ENCODE measurements at places on chromosomes 2 and 18.
A peak's percentile ranks its signal among the peaks of the same experiment; 100 is the strongest.

DNA sequence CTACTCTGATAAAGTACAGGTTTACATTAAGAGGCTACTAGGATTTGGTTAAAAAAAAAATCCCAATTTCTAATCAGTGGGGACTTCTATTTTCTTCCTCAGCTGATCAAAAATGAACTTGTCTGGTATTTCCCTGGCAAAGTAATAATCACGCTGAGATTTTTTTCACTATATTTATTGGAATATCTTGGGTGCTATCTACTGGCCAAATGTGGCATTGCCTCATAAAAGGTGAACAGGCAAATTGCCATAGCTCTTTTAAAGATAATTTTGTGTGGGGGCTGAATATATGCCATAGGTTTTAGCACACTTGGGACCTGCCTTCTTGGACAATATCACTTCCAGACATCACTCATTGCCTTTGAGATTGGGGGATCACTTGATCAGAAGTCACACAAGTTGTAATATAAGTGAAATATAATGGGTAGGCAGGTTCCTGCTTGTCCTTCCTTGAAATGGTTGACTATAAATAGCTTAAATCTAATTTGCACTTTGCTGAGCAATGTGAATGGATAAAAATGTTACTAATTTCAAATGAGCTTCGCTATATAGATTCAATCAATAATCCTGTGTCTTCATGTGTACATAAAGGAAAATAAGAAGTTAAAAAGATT, 7.0 kb upstream of the NXPH2 start:
- DNase-seq, result peak; percentile 15

GRCh38 chr18:49756671-49757362, 56.5 kb downstream of the ACAA2 start:
- no peak for DNase-seq

DNA sequence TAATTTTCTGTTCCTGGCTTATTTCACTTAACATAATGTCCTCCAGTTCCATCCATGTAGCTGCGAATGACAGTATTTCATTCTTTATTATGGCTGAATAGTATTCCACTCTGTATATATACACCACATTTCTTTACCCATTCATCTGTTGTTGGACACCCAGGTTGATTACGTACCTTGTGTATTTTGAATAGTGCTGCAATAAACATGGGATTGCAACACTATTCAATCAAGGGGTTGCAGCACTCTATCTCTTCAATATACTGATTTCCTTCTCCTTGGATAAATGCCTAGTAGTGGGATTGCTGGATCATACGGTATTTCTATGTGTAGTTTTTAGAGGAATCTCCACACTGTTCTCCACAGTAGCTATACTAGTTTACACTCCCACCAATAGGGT, 61.3 kb downstream of the THADA start:
- DNase-seq, result no peak

GRCh38 chr2:231717281-231718171, 9.2 kb downstream of the PTMA start:
- DNase-seq, result no peak

GRCh38 chr2:127984551-127984950, 43.3 kb downstream of the SAP130 start:
- no peak for DNase-seq

- DNase-seq, result no peak
Measured at GRCh38 chr2:56369316-56369715, 185.5 kb downstream of the CCDC85A start.

DNA sequence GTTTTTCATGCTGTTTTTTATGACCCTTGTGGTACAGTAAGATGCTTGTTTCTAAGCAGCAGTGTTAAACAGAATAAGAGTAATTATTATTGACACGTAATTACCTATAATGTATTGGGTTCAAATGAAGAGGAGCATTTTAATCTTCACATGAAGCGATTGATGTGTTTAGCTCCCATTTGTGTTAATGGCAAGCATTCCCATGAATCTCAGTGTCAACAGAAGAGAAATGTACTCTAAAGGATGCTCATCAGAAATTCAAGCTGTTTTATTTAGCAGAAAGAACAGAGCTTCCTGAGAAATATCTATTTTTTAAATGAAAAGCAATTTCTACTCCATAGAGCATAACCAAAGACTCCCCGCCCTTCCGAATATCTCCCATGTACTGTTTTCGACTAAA, 341.3 kb upstream of the LINC00305 start:
- DNase-seq, result no peak

DNA sequence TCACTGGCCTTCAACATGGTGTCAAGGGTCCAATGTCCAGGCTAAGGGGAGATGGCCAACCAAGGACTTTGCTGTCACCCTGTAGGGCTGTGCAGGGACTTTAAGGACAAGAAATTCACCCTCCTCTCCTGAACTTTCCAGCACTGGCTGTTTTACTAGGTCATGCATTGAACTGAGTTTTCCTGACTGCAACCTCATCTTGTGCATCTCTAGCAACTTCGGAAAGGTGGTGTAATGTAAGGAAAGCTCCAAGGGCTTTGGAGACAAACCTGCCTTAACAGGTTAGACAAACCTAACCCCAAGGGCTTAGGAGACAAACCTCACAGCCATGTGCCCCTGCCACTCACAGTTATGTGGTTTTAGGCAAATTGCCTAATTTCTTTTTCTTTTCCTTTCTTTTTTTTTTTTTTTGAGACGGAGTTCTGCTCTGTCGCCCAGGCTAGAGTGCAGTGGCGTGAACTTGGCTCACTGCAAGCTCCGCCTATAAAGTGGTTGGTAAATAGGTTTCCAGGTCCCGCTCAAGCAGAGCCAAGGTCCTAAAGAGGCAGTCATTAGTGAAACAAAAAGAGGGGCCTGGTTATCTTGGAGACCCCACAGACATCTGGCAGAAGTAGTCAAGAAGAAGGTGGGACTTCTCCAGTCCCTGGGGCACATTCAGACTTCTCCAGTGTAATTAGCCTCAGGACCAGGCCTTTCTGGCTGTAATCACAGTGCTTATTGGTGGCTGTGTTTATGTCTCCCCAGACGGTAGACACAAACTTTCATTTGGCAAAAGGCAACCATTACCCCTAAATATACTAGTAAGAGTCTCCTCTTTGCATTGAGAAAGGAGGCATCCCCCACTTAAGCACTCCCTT, 37.6 kb upstream of the PMAIP1 start:
- DNase-seq, result peak; percentile 11

DNA sequence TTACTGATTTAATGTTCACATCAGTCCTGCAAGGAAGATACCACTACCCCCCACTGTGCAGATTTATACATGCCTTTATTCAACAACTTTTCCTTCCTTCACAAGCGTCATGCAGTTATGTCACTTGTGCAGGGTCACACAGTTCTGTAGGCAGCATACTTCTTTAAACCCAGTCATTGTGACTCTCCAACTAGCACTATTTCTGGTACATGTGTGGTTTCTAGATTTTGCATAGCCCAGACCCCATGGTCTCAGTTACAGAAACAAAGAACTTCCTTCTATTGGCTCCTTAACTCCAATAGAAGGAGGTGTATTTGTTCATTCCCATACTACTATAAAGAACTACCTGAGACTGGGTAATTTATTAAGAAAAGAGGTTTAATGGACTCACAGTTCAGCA, 333.1 kb downstream of the ZNF516 start:
- DNase-seq, result no peak

DNA sequence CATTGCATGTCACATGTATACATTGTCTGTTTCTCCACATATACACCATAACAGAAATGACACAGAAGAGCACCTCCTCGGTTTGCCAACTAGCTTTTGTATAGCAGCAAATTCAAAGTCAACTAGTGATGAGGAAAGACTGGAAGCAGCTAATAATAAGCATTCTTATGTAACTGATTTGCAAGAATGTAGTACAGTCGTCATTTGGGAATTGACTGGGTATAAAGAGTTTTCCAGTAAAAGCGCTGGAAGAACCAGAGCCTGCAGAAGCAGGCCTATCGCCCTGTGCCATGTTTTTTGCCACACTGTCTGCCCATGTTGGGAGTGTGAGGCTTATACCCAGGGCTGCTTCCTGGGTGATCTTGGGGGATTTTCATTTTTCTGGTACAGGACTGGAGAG, 310.6 kb downstream of the GBX2 start:
- DNase-seq, result no peak

DNA sequence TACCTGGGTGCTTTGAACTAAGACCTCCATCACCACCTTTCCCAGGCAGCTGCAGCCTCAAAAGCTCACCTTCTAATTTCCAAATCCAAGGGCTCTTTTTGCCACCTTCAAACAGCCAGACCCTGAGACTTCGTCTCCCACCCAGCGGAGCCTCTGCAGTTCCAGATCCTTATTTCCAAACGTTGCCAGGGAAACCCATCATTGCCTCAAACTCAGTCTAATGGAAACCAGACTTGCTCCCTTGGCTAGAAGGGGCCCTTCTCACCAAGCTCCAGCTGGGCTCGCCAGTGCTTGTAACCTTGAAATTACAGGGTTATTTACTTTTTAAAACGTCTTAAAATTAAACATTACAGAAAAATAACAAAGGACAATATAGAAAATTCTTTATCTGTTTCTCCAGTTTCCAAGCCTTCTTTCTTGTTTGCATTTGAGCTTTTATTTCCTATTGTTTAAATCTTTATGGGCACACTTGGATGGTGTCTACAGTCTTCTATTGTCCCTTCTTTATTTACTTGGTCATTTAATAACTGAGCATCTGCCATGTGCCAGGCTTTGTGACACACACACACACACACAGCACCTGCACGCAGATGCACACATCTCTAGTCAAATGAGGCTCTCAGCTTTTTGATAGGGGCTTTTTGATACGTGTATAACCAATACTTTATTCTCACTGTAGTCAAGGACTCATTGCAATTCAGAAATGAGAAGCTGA, 36.1 kb downstream of the TRPM8 start:
- DNase-seq, result no peak

- DNase-seq, result peak; percentile 27
Measured at GRCh38 chr2:137888845-137889244, 75.4 kb upstream of the HNMT start.

- no peak for DNase-seq
Measured at GRCh38 chr2:86056590-86057331, 48.9 kb downstream of the POLR1A start.

- DNase-seq, result no peak
Measured at GRCh38 chr2:241607162-241607885, 29.6 kb downstream of the THAP4 start.

- DNase-seq, result no peak
Measured at GRCh38 chr2:84247532-84247931, 211.5 kb downstream of the SUCLG1 start.

GRCh38 chr2:241857041-241857541, 1.6 kb downstream of the PDCD1 start:
- no peak for DNase-seq

DNA sequence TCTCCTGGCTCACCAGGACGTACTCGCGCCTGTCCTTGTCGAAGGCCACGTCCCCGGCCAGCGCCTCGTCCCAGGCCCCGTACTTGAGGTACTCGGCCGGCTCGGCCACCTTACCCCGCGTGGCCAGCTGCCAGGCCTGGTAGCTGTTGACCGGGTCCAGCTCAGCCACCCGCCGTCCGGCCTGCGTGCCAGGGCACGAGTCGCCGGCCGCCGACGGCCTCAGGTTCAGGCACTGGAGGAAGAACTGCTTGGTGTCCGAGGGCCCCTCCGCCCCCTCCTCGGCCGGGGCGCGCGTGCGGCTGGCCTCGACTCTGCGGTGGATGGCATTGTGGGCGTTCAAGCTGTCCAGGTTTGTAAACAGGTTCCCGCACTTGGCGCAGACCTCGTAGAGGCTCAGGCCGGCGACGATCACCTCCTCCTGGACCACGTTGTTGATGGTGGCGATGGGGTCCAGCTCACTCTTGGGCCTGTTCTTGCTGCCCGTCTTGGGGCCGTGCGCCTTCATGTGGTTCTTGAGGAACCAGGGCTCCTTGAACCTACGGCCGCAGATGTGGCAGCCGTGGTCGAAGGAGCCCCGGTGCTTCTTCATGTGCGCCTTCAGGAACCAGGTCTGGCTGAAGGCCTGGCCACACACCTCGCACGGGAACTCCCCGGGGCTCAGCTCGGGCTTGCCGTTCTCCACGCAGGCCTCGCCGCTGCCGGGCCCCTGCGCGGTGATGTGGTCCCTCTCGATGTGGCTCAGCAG, 53.2 kb downstream of the ZNF516 start:
- no peak for DNase-seq

DNA sequence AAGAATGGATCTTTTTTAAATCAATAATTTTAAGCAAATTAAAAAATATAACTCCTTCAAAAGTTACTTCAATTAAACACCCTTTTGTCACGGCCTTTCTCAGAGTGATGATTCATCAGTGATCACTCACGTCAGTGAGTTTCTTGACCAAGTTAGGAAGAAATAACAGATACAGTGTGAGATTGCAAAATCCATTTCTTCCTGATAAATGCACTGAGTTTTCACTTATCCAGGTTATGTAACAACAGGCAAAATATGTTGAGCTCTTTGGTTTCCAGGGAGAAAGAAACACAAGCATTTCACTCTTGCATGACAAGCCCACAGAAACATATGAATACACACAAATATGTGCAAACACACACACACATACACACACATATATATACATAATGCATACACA, 195.9 kb upstream of the CYRIA start:
- no peak for DNase-seq

- DNase-seq, result no peak
Measured at GRCh38 chr2:15835991-15836688, 104.2 kb upstream of the MYCN start.

- DNase-seq, result no peak
Measured at GRCh38 chr2:160621748-160622147, 128.1 kb upstream of the RBMS1 start.

- DNase-seq, result no peak
Measured at GRCh38 chr2:3595985-3596384, 1.1 kb downstream of the COLEC11 start.

DNA sequence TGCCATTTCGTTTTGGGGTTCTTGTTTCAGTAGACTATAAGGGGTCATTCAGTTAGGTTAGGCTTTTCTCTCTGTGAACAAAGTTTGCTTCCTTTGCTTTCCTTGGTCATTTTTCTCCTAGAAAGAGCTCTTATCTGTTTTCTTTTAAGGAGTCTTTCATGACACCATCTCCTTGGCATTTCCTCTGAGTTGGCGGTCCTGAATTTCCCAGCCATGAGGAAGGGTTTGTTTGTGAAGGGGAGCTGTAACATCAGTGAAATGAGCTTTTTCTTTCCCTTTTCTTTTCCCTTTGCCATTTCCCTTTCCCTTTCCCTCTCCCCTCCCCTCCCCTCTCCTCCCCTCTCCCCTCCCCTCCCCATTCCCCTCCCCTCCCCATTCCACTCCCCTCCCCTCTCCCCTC, 61.7 kb downstream of the MAP4K4 start:
- no peak for DNase-seq

DNA sequence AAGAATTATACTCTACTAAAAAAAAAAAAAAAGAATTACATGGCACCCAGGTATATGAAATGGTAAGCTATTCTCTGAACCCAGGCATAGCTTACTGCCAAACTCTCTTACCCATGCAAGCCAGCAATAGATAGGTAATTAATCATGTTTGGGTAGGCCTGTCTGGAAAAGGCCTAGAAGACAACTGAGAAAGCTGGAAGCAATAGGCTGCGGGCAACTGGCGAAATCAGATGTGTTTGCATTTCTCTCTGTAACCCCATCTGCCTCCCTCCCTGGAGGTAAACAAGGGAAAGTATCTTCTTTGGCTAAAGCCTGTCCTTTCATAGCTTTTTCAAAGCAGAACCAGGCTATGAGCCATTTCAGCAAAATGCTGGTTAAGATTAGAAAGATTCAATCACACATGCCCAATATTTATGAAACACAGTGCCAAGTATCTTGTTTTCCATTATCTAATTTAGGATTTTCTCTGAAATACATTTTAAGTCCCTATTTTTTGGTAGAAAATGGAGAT, 934.8 kb upstream of the DDX18 start:
- no peak for DNase-seq

GRCh38 chr2:24110660-24111303, 12.4 kb downstream of the PFN4 start:
- no peak for DNase-seq

- DNase-seq, result no peak
Measured at GRCh38 chr2:32721376-32721775, 93.5 kb downstream of the TTC27 start.
